Right ventricle myocardium inferior (tissue), 1 donor: ENCODE measurements at places on chromosomes 7 and 10. TPM values are rescaled to one million over a fixed set of nuclear protein-coding genes. Genes with fewer than 3 reads are reported as not detected.

GNG11 gene
- 21.6 TPM for total RNA-seq

ACBD7 gene
- not detected for total RNA-seq

PHKG1 gene
- total RNA-seq = 31.2 TPM

TRIL gene
- 2.3 TPM for total RNA-seq

TRIM50 gene
- total RNA-seq = 0.32 TPM

MSMB gene
- not detected for total RNA-seq

TAS2R5 gene
- total RNA-seq = 0.27 TPM

KCNK18 gene
- total RNA-seq = not detected

ASB13 gene
- total RNA-seq = 15.4 TPM

DNAH11 gene
- 0.08 TPM for total RNA-seq

CD36 gene
- total RNA-seq = 1,230 TPM

ARHGAP12 gene
- total RNA-seq = 21.5 TPM

RAPGEF5 gene
- 9.4 TPM for total RNA-seq

BTBD16 gene
- not detected for total RNA-seq

EGR2 gene
- total RNA-seq = 1.0 TPM

ZNF12 gene
- total RNA-seq = 13.2 TPM

UMAD1 gene
- 13.3 TPM for total RNA-seq

CHAT gene
- not detected for total RNA-seq

SPDYE8 gene
- total RNA-seq = not detected

VWDE gene
- total RNA-seq = not detected

TRPV5 gene
- total RNA-seq = not detected

MICALL2 gene
- total RNA-seq = 9.0 TPM

WEE2 gene
- total RNA-seq = not detected

EPHB6 gene
- total RNA-seq = 3.3 TPM

CFAP70 gene
- 1.4 TPM for total RNA-seq

FGF8 gene
- total RNA-seq = not detected

HUS1 gene
- 29.6 TPM for total RNA-seq

MAT1A gene
- 0.19 TPM for total RNA-seq

MRPS24 gene
- total RNA-seq = 193 TPM

ACTR3C gene
- 5.7 TPM for total RNA-seq

FAM200A gene
- total RNA-seq = 6.8 TPM

CYP26A1 gene
- total RNA-seq = not detected

CTAGE4 gene
- total RNA-seq = 0.30 TPM

GHRHR gene
- total RNA-seq = not detected

SPDYE5 gene
- total RNA-seq = not detected

GLI3 gene
- 3.9 TPM for total RNA-seq

IQUB gene
- total RNA-seq = 0.54 TPM

PCLO gene
- 1.7 TPM for total RNA-seq

TCAF1 gene
- 38.7 TPM for total RNA-seq

LSM5 gene
- total RNA-seq = 39.2 TPM

HIP1 gene
- total RNA-seq = 18.0 TPM

OPN1SW gene
- not detected for total RNA-seq

TCERG1L gene
- not detected for total RNA-seq

STAG3 gene
- 0.51 TPM for total RNA-seq

NXPH1 gene
- not detected for total RNA-seq

ASB10 gene
- total RNA-seq = 41.4 TPM

SMARCD3 gene
- 110 TPM for total RNA-seq

DKK1 gene
- total RNA-seq = not detected

ZNF365 gene
- not detected for total RNA-seq

PLAU gene
- total RNA-seq = 8.5 TPM

AKR1B15 gene
- not detected for total RNA-seq

CLDN3 gene
- total RNA-seq = not detected

MALRD1 gene
- total RNA-seq = 1.1 TPM

PNLIP gene
- not detected for total RNA-seq
